ENCODE measurements at places on chromosomes 16 and 17. TPM values are rescaled to one million over a fixed set of nuclear protein-coding genes. Genes with fewer than 3 reads are reported as not detected.

Gene ADGRG1
- total RNA-seq, result 1.2 TPM

Gene NPIPB12
- total RNA-seq, result 170 TPM

Gene SARM1
- total RNA-seq, result 21.7 TPM

Gene TRIM25
- 58.3 TPM for total RNA-seq

Gene SMARCD2
- total RNA-seq, result 132 TPM

Gene GDPD3
- 26.7 TPM for total RNA-seq

Gene CD300E
- not detected for total RNA-seq

Gene HLF
- total RNA-seq, result 2.1 TPM

Gene SLFN12
- 7.0 TPM for total RNA-seq

Gene NQO1
- 3.9 TPM for total RNA-seq

Gene ACSM2A
- total RNA-seq, result not detected

All from CD4-positive, CD25-positive, alpha-beta regulatory T cell (primary cell).